Stimulated activated CD8-positive, alpha-beta memory T cell treated with anti-CD3 and anti-CD28 coated beads, Interleukin-7, amount 100 ng/mL, for 48 hours (primary cell): ENCODE measurements at places on chromosomes 4 and X.
A peak's percentile ranks its signal among the peaks of the same experiment; 100 is the strongest.

DNA sequence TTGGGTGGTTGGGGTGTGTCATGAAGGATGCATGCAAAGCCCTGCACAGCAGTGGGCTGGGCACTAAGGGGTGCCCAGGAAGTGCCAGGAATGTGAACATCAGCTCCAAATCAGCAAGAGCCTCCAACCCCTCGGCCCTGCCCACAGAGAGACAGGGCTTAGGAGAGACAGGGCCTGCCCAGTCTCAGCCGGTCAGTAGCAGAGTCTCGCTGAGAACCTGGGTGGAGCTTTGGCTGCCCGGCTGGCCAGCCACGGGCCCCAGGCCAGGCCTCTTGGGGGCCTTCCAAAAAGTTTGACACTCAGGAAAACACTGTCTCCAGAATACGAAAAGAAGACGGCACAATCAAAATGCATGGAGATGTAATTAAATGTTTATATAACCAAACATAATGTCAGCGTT lies 4.3 kb upstream of the MXD4 start:
- DNase-seq = no peak

DNA sequence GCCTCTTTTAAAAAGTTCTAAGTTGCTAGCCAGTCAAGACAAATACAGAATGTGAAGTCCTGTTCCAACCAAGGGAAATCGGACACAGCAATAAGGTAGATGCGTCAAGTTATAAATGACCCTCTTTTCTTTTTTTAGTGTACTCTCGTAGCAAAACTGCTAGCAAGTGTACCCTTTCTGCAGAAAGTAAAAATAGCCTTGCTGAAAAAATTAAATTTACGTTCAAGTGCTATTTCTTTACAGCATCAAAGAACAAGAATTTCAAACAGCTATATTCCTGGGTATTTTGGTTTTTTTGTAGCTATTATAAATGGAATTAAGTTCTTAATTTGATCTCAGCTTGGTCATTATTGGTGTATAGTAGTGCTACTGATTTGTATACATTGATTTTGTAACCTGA lies 119.2 kb downstream of the NAA11 start:
- no peak for DNase-seq

- no peak for DNase-seq
Measured at GRCh38 chr4:55830048-55830447, 10.5 kb downstream of the EXOC1L start.

DNA sequence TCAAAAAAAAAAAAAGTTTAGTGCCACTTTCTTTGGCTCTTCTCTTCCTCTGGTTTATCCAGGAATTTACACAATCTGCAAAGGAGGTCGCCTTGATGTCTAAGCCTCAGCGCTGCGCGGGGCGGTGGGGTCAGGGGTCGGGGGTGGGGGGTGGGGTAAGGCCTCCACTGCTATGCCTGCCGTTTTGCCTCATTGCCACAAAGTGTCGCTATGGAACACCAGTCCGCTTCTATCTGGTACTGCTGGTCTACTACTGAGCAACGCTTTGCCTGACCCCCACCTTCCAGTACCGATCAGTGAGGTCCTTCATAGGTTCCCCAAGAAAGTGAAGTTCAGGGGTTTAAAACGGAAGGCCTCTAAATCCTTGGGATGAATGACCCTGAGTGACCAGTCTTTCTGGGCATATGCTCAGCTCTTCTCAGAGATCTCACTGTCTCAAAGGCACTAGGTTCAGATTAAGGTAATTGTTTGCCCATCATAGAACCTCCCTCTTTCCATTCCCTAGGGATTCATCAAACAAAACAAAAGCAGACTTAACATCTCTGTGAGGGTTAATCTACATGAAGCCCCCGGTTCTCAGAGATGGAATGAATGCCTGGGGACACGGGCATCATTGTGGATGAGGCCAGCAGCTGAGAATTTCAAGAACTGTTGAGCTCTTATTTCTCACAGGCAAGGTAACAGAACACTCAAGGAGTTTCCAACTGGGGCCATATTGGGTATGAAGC lies 16.9 kb upstream of the TSR2 start:
- no peak for DNase-seq

DNA sequence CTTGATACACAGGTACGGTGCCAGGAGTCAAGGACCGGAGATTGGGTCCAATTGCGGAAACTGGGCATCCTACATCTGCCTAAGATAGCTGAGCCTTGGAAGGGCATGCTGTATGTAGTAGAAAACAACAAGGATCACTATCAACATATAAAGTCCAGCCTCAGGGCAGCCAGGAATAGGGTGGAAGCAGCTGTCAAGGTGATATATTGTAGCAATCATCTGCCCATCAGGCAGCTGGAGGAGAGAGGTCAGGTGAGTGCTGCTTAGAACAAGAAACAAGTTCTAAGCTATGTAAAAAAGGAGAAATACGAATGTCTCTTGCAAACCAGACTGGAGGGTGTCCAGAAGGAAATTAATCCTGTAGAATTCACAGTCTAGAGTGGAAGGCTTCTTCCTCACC lies 34.8 kb downstream of the KCNE5 start:
- DNase-seq = no peak

- DNase-seq = no peak
Measured at GRCh38 chrX:110125446-110126162, 122.7 kb downstream of the TMEM164 start.

GRCh38 chr4:8541981-8542715 lies 38.0 kb upstream of the GPR78 start:
- no peak for DNase-seq

DNA sequence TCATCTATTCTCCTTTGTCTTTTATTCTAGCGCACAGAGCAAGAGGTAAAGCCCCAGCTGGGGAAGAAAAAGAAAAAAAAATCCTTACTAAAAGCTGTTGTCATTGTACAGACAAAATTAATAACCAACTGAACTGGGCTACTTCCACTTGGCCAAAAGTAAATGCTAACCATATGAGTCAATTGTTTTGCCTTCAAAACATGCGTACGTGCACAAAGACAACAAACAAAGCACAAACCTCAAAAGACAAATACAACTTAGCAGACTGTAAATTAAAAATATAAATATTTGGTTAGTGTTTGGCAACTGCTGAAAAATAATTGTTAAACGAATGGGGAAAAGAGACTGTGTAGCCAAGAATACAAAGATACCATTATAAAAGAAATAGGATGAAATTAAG lies 5.9 kb downstream of the EDA2R start:
- DNase-seq = no peak

DNA sequence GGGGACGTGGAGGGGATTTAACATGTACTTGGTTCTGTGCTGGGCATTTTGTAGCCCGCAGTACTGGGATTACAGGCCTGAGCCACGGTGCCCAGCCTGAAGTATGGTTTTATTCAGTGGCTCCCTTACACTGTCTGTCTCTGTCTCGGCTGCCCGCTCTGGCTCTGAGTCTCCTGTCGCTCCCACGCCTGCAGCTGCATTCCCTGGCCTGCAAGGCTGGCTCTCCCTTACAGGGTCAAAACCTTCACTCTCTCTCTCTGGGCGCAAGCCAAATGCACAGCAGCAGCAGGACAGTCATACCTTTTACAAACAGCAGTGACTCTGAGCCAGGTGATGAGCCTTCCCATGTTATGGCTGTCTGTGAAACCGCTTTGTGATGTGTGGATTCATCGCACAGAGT lies 72.1 kb downstream of the HTRA3 start:
- DNase-seq = no peak

DNA sequence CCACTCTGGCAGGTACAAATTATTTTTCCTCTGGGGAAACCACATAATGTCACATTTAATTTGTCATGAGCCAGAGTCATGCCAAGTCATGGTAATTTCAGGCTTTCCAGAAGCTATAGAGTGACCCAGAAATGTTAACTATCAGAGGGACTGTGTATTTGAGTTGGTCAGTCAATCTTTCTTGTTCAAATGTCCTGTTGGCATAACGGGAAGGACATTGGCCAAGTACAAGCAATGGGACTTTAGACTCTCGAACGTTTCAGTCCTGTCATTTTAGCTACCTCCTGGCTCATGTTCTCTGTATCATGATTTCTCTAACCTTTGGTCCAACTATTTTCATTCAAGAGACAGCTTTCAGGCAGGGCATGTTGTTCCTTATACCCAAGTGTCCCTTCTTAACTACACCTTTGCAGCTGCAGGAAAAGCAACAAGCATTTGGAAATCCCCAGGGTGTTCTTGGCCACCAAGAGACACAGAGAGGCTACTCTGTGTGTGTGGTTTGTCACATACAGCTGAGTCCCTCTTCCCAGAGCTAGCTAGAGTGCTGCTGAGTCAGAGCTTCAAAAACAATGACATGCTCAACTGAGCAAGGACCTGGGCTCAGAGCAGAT lies 142.6 kb downstream of the EGF start:
- peak; percentile 1 for DNase-seq

DNA sequence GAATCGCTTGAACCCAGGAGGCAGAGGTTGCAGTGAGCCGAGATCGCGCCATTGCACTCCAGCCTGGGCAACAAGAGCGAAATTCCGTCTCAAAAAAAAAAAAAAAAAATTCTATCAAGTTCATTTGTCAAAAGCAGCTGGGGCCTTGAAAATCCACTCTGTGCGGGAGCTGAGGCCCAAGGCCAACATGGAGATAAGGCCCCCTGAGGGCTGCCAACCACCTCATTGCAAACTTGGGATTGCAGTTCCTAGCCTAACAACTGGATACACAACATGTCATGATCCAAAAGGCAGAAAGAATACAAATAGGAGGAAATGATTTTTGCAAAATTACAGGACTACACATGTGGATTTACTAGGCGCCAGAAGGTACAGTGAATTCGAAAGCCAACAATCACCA lies 22.5 kb upstream of the PRDX4 start:
- no peak for DNase-seq

- no peak for DNase-seq
Measured at GRCh38 chrX:30280428-30280827, 28.8 kb downstream of the NR0B1 start.

DNA sequence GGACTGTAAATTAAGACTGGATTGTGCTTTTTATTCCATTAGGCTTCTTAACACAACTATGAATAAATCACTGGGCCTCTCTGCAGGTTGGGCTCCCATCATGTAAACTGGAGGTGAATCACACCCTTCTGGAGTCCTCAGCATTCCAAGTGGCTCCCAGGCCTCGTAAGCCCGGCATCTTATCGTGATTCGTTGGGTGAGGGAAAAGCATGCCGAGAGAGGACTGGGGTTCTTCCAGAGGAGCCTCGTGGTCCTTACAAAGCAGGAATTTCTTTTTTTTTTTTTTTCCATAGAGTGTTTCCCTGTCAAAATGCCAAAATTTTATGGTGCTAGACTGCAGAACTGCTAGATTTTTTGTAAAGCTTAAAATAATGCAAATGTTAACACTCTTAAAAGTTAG lies 20.0 kb downstream of the CLDN22 start:
- DNase-seq = no peak

GRCh38 chr4:140141210-140141835 lies 12.7 kb downstream of the MAML3 start:
- no peak for DNase-seq

GRCh38 chr4:37567836-37568235 lies 118.3 kb downstream of the RELL1 start:
- DNase-seq = no peak

DNA sequence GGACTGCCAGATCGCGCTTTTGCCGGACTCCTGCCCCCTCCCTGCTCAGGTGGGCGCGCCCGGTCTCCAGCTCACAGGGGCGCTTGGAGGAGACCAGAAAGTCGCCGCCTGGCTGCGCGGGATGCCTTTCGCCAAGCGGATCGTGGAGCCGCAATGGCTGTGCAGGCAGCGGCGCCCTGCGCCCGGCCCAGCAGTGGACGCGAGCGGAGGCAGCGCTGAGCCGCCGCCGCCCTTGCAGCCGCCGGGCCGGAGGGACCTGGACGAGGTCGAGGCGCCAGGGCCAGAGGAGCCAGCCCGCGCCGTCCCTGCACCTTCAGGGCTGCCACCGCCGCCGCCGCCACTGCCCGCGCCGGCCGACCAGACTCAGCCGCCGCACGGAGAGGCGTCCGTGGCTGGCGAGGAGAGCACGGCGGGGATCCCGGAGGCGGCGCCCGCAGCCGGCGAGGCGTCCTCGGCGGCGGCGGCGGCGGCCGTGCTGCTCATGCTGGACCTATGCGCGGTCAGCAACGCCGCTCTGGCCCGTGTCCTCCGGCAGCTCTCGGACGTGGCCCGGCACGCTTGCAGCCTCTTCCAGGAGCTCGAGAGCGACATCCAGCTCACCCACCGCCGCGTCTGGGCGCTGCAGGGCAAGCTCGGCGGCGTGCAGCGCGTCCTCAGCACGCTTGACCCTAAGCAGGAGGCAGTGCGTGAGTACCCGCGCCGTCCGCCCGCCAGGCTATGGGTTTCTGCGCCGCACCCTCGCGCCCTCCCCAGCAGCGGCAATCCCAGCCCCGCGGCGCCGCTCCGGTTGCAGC lies 834 bp downstream of the NHS start:
- no peak for DNase-seq

DNA sequence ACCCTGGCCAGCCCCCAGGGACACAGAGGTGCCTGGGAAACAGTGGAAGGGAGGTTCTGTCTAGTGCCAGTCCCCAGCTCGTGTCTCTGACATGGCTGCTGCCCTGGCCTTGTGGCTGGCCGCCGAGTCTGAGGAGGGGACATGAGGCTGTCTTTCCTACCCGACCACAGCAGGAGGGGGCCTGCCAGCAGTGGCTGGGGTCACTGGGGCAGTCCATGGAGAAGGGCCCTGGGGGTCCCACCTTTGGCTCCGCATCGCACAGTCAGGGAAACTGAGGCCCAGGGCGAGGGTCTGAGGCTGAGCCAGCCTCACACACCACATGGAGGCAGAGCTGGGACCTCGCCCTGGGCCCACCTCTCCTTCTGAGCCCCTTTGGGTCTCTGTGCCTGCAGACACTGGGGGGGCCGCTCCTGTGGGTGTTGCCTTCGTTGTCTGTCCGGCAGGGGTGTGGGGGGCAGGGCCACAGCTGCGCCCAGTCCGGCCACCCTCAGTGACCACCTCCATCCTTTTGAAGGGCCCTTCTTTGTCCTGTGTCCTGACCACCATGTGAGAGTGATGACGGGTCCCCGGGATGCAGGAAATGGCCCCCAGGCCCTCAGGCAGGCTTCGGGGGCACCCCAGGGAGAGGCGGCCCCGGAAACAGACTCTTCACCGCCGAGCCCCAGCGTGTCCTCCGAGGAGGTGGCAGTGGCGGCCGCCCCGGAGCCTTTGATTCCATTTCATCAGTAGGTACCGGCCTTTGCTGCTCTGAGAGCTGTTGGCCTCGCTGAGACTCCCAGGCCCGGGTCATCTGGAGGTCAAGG lies 17.6 kb downstream of the SH3TC1 start:
- no peak for DNase-seq
